ENCODE measurements at places on chromosomes 4 and X. TPM values are rescaled to one million over a fixed set of nuclear protein-coding genes. Genes with fewer than 3 reads are reported as not detected.

GRCh38 chrX:41723826-41724225 is at the start of gene GPR82:
Gene GPR82, plus strand, starts transcription at chrX:41724181. Its CDS starts 2,846 bp downstream, at chrX:41727027.
- no peak for DNase-seq

The DMRTC1 gene
- 0.21 TPM for total RNA-seq

GRCh38 chrX:41142130-41142910 is 57.1 kb downstream of the USP9X start:
- DNase-seq = no peak

- DNase-seq = no peak
Observed at GRCh38 chr4:2273657-2274319, 11.9 kb upstream of the MXD4 start.

Measured in activated naive CD4-positive, alpha-beta T cell treated with anti-CD3 and anti-CD28 coated beads, Interleukin-2, amount 50 U/mL, for 72 hours (primary cell).